ENCODE measurements at places on chromosomes 13 and 19. TPM values are rescaled to one million over a fixed set of nuclear protein-coding genes. Genes with fewer than 3 reads are reported as not detected.

DNA sequence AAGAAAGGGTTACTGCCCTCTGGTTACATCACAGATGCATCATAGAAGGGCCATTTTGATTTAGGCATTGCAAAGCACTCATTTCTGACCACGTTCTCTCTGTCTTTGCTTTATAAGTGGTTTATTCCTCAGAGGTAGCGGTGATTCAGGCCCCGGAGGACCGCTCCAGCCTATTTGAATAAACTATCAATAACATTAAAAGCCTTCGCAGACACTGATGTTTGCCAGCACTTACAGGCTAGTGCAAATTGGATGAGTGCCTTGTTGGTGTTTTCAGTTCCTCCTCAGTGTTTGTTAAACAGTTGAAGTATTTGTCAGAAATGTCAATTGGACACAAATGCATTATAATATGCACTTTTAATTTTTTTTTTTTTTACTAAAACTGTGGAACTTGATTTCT is 120.2 kb downstream of the RXFP2 start:
- no peak overlapping the region for H3K4me3 ChIP-seq
- DNase-seq: no peak
- H3K4me1 ChIP-seq: no peaks in the 10 kb centered on the region
- no peaks in the 10 kb centered on the region for H3K36me3 ChIP-seq
- H3K27me3 ChIP-seq: no peaks in the 10 kb centered on the region
- H3K27ac ChIP-seq: no peak overlapping the region

DNA sequence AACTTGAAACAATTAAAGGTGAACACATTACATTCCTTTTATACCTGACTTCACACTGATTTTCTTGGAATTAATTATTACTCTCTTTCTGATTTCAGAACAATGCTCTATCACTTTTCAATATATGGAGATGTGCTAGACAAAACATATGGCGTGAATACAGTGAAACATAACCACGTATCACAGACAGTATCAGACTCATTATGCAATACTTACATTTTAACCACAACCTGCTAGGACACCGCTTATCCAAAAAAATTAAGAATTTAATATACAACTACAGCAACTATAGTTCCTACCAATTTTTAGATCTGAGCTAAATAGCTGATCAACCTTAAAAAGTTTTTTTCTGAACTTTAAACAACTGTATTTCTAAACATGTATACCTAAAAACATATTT is 9.9 kb downstream of the HSPH1 start:
- no peaks in the 10 kb centered on the region for H3K4me1 ChIP-seq
- H3K27ac ChIP-seq: no peak overlapping the region
- peaks cover 66% of the 10 kb centered on the region for H3K36me3 ChIP-seq
- H3K27me3 ChIP-seq: no peaks in the 10 kb centered on the region
- H3K4me3 ChIP-seq: no peak overlapping the region

The IFNL1 gene
- not detected for total RNA-seq

GRCh38 chr19:5806905-5807304 is 2.0 kb downstream of the NRTN start:
- H3K27me3 ChIP-seq: peaks cover 6% of the 10 kb centered on the region
- DNase-seq: no peak
- no peaks in the 10 kb centered on the region for H3K36me3 ChIP-seq
- H3K4me1 ChIP-seq: peaks cover 38% of the 10 kb centered on the region

DNA sequence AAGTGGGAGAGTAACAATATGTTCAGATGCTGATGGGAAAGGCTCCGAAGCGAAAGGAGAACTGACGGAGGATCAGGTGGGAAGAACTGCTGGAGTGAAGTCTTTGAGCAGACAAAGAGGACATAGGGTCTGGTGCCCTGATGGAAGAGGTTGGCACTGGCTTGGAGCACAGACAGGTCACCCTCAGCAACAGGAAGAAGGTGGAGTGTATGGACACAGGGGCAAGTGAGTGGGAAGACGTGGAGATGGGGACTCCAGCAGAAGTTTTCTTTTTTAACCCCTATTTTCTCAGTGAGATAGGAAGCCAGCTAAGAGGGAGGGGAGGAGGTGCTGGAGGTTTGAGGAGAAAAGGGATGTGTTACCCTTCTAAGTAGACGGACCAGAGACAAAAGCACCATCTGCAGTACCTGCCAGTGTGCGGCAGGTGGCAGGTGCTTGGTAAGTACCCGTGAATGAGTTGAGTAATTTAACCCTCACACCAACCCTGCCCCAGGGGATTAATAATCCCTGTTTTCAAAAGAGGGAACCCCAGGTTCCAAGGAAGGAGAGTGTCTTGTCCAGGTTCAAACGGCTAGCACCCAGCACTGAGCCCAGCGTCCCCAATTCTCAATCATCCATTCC is 11.2 kb downstream of the HAS1 start:
- H3K36me3 ChIP-seq: peaks cover 5% of the 10 kb centered on the region
- H3K4me1 ChIP-seq: no peaks in the 10 kb centered on the region
- no peak overlapping the region for H3K27ac ChIP-seq
- no peak overlapping the region for H3K4me3 ChIP-seq
- H3K27me3 ChIP-seq: no peaks in the 10 kb centered on the region

- H3K4me1 ChIP-seq: no peaks in the 10 kb centered on the region
- no peak for DNase-seq
- peaks cover 5% of the 10 kb centered on the region for H3K27me3 ChIP-seq
Observed at GRCh38 chr19:35816262-35816661, 3.6 kb upstream of the PRODH2 start.

GRCh38 chr13:113050734-113051431 is 54.7 kb upstream of the F7 start:
- H3K36me3 ChIP-seq: peaks cover 5% of the 10 kb centered on the region
- no peak for DNase-seq
- no peak overlapping the region for H3K27ac ChIP-seq
- peak overlapping the region; percentile 36 for H3K4me3 ChIP-seq
- H3K4me1 ChIP-seq: peaks cover 24% of the 10 kb centered on the region
- no peaks in the 10 kb centered on the region for H3K27me3 ChIP-seq

- no peak within 1 kb of the TSS for H3K27ac ChIP-seq
- no peaks in the 10 kb centered on the region for H3K4me1 ChIP-seq
- DNase-seq: peak; percentile 87
- H3K4me3 ChIP-seq: no peak within 1 kb of the TSS
- no peaks in the 10 kb centered on the region for H3K27me3 ChIP-seq
- no peaks in the 10 kb centered on the region for H3K36me3 ChIP-seq
Observed at GRCh38 chr19:15614507-15615379, at the start of gene CYP4F8. CYP4F8 (plus strand) TSS chr19:15615218; CDS start chr19:15615617, 399 bp downstream.

The ZNF586 gene
- 12.1 TPM for total RNA-seq

DNA sequence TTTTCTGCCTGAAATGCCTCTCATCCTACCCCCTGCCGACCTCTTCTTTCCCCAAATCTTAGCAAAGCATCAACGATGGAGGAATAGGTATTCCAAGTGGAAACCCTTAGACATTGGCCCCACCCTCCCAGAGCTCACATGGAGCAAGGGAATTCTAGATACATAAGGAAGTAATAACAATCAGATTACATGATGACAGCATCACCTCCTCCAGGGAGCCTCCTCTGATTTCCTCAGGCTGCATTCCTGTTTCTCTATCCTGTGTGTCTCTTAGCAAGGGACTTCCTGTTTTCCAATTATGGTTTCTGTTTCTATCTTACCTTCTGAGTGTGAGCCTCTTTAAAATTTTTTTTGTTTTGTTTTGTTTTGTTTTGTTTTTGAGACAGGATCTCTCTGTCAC is 246.6 kb downstream of the TSHZ3 start:
- H3K4me1 ChIP-seq: no peaks in the 10 kb centered on the region
- no peak for DNase-seq
- no peak overlapping the region for H3K27ac ChIP-seq
- H3K4me3 ChIP-seq: no peak overlapping the region
